Stimulated activated CD4-positive, alpha-beta T cell treated with anti-CD3 and anti-CD28 coated beads, Interleukin-15, amount 100 ng/mL, for 1 hour (primary cell): ENCODE measurements at places on chromosomes 2 and 18.

GRCh38 chr2:119586085-119586484 is 41.8 kb downstream of the CFAP221 start:
- no peak for DNase-seq

- no peak for DNase-seq
Measured at GRCh38 chr2:240707043-240707756, 15.5 kb downstream of the AQP12A start.

GRCh38 chr2:212177724-212178123 is 360.9 kb downstream of the ERBB4 start:
- no peak for DNase-seq

DNA sequence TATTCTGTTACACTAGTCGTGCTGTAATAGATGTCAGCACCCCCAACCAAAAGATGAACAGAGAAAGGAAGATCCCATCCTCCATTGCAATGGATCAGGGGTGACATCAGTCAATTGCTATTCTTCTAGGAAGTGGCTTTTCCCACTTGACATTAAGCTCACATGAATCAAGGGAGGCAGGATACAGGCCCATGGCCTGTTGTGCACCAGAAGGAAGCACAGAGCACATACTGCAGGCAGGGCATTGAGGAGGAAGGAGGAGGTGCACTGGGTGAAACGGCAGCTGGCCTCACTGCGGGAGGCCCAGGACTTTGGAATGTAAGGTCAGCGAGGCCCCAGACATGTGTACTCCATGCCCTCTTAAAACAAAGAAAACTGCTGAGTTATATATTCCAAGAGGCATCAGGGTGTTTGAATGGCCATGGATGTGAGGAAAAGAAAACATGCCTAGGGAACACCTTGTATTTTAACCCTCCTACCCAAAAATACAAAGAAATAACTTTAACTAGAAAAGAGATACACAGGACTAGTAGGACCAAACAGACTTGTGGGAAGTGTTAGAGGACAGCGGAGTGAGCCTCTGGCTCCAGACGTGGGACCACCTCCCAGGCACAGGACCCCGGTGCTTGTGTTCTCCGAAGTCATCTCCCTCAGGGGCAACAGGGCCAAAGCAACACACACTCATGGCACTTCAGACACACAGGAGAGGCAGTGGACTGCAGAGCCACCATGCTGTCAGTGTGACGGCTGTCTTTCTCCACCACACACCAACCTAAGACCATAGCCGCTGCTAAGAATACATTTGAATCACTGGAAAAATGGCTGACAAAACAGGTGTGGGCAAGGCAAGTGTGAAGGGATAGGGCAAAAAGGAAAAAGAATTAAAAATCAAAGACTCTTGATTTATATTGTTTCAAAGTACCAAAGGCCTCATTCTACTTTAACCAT is 51.4 kb upstream of the RIOK3 start:
- DNase-seq, result no peak

DNA sequence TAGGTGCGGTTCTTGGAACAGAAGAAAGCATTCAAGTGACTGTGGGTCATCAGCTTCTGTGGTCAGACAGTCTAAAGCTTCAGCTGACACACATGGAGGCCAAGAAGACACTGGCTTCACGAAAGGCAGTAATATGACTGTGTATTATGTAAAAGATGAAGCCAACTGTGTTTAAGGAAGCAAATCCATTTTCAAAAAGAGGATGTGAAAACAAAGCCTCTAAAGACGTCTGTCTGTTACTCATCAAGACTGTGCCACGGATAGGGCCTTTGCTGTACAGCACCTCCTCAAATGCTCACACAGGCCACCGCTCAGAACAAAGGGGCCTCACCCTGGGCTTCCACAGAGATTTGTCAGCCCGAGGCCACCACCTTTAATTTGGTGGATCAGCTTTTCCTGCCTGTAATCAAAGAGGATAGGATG is 21.1 kb upstream of the TMEM163 start:
- no peak for DNase-seq

- no peak for DNase-seq
Measured at GRCh38 chr2:233010569-233011267, 2.3 kb downstream of the NGEF start.

DNA sequence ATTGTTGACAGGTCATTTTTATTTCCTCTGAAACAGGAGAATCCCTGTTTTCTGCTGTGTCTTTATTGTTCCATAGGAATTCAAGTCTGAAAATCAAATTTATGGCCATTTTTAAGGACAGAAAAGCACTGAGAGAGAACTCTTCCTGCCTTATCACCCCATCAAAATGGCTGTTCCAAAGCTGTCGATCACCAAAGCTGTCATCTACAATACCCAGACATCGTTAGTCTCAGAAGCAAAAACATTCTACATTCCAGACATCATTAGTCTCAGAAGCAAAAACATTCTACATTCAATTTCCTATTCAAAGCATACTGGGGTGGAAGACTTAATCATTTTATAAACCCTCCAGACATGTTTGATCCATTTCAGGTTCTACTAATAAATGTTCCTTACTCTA is 44.4 kb downstream of the SCRN3 start:
- no peak for DNase-seq

DNA sequence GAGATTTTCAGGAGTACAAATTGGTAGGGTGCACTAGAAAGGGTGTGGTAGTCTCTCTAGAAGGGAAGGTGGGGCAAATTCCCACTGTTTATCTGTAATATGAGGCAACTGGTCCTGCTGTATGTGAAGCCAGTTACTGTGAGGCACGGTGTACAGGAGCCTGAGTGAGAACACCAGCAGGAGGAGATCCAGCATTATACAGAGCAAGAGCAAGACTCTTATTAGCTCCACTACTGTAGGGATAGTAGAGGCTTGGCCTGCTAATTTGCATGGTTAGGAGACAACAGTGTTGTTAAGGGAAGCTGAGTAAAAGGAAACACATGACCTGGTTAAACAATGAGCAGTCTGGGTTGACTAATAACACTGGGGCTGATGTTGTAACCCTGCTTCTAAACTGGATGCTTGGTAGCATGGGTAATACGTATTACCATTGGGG is 76.3 kb upstream of the WDSUB1 start:
- no peak for DNase-seq

- no peak for DNase-seq
Measured at GRCh38 chr2:81437456-81438000, 1133.0 kb upstream of the LRRTM1 start.

DNA sequence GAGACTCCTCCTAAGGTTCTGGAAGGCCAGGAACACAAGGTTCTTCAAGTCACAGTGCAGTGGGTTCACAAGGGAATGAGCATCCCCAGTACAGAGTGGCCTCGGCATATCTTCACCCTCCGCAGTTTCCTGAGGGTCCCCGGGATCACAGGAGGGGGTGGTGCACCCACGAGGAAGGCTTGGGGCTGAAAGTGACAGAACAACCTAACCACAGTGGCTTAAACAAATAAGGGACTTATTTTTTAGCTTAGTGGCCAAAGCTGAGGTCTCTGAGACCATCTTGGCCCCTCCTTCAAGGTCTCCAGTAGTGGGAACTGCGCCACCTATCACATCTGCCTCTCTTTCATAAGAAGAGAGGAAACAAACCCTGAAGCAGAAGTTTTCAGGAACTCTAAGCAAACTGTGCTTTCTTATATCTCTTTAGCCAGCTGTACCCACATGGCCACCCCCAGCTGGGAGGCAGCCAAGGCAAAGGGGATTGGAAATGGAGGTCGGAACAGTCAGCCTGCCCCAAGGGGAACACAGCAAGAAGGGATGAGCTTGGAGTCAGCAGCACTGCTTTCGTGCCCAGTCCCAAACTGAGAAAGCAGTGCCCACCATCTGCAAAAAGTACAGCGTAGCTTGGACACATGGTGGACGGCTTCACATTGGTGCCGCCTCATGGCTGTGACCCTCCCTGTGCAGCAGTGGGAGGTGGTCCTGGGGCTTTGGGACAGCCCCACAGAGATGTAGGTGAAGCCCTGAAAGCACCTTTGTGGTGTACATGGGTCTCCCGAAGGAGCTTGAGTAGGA is 260.0 kb upstream of the ID2 start:
- no peak for DNase-seq
